ENCODE measurements at places on chromosomes 1 and 21. TPM values are rescaled to one million over a fixed set of nuclear protein-coding genes. Genes with fewer than 3 reads are reported as not detected.

DNA sequence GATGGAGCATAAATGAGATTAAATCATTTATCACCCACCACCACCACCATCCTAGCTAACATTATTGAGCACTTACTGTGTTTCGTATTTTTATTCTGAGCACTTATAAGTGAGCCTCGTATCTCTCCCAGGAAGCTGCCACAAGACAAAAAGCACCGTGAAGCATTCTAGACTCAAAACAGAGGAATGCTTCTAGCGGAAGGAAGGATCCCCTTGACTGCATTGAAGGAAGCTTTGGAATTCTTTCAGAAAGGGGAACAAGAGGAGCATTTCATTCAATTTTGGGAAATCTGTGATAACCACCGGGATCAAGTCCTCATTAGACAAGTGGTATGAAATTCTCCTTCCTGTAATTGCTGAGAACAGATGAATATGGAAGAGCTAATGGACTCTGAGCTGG, 66.3 kb downstream of the PTPN14 start:
- no peak for DNase-seq

S100A9 gene
- total RNA-seq = 16.5 TPM

- DNase-seq = no peak
Measured at GRCh38 chr21:14567331-14568279, 21.5 kb upstream of the SAMSN1 start.

DNA sequence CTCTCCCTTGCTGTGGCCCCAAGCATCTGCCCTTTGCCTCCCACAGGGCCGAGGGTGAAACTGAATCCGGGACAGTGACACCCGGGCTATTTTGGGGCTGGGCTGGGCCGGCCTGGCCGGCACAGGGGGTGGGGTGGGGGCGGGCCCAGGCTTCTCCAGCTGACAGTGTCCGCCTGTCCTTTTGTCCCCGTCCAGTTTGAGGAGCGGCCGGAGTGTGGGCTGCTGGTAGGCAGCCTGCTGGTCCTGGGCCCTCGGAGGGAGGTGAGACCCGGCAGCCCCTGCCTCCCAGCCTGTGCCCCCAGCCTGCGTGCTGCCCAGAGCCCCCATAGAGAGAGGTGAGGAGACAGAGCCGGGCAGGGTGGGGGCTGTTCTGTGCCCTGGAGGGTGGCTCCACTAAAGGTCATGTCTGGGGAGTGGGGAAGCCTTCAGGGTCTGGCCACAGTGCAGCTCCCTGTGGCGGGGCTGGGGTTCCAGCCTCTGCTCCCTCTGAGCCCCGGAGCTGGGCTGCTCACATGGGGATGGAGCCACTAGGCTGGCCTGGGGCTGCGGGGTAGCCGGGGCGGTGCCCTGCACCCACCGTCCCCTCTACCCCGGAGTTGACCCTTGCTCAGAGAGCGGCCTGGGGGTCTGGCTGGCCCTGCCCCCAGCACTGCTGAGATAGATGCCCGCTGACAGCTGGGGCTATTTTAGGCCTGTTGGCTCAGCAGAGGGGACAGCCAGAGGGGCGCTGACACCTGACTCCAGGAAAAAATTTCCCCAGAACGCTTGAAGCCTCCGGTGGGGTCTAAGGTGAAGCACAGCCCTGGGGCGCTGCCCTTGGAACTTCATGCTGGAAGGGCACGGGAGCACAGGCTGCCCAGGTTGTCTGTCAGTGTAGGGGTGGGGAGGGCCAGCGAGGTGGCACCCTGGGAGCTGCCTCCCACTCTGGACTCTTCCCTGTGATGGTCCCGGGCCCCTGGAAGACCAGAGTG, at the start of gene OBSCN:
OBSCN (plus strand) TSS at position 194 of the 971 bp plus-strand sequence. CDS start 3,740 bp downstream, outside the sequence.
- DNase-seq = no peak

DNA sequence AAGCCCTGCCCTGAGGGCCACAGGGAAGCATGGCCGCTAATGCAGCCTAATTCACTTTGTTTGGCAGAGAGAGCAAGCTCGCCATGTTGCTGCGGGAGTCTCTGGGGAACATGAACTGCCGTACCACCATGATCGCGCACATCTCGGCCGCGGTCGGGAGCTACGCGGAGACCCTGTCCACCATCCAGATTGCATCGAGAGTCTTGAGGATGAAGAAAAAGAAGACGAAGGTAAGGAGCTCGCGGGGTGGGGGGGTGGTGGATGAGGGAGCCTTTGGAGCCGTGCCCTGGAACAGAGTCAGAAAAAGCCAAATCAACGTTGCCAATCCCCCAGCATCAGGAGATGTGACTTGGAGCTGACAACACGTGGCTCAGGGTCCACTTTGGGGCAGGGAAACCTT, 529.4 kb downstream of the KIF26B start:
- DNase-seq = no peak

PAX7 gene
- 1.5 TPM for total RNA-seq

KIAA1614 gene
- total RNA-seq = 9.8 TPM

- no peak for DNase-seq
Measured at GRCh38 chr1:91440847-91441246, 36.2 kb upstream of the HFM1 start.

GPR25 gene
- not detected for total RNA-seq

DNA sequence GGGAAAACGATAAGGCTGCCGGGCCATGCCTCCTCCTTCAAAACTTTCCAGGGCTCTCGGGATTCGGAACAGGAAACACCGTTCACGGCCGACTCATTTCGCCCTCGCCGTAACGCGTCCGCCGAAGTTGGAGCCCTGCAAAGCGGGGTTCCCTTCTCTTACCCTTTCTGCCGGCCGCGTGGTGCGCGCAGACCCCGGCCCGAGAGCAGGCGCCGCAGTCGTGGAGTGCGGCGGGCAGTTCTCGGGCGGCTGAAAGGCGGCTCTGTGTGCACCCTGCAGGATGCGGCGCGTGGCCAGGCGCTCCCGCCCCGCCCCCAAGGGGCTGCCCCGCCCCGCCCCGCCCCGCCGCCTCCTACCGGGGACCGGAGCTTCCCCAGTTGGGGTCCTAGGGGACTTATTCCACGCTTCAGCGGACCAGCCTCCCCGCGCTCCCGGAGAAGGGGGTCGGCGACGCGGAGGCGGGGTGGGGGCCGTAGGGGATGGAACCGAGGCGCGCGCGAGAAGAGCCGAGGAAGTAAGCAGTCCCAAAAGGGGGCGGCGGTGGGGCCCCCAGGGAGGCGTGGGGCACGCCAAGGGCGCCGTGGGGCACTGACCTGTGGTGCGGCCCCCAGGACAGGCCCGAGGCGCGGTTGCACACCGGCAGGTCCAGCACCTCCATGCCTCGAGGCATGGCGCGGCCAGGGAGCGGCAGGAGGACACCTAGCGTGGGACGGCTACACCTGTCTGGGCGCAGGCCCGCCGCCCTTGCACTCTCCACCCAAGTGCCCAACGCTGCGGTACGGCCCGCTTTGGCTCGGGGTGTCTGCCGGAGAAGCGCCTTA, at the start of gene MCOLN2:
MCOLN2 (minus strand) TSS at position 268 of the 821 bp plus-strand sequence; CDS start at position 27, 241 bp downstream.
- peak; percentile 68 for DNase-seq

TENT5C gene
- total RNA-seq = 15.3 TPM

GRCh38 chr1:214432245-214432644, 119.2 kb downstream of the PTPN14 start:
- no peak for DNase-seq

DNA sequence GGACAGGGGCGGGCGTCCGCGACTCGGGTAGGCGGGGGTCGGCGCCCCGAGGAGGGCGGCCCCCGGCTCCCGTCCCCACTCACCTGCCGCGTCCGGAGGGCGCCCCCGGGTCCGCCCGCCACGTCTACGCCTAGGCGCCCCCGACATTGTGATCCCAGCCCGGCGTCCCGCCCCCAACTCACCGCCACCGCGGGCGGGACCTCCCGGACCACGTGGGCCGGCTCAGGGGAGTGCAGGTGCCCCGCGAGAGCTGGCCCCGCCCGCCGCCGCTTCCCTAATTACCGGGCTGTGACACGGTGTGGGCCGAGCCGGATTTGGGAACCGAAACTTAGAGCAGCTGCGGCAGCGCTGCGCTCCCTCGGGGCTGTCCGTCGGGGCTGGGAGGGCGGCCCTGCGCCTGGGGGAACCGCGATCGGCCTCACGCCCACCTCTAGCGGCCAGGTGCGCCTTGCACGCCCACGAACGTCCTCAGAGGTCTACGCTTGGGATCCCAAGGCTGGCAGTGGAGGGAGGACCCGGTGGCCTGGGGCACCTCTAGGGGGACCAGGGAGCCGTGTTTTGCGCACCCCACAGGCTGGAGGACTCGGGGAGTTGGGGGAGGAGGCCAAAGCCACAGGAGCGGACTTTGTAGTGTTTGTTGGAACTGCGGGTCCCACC, 521 bp upstream of the NADK start:
- no peak for DNase-seq

DNA sequence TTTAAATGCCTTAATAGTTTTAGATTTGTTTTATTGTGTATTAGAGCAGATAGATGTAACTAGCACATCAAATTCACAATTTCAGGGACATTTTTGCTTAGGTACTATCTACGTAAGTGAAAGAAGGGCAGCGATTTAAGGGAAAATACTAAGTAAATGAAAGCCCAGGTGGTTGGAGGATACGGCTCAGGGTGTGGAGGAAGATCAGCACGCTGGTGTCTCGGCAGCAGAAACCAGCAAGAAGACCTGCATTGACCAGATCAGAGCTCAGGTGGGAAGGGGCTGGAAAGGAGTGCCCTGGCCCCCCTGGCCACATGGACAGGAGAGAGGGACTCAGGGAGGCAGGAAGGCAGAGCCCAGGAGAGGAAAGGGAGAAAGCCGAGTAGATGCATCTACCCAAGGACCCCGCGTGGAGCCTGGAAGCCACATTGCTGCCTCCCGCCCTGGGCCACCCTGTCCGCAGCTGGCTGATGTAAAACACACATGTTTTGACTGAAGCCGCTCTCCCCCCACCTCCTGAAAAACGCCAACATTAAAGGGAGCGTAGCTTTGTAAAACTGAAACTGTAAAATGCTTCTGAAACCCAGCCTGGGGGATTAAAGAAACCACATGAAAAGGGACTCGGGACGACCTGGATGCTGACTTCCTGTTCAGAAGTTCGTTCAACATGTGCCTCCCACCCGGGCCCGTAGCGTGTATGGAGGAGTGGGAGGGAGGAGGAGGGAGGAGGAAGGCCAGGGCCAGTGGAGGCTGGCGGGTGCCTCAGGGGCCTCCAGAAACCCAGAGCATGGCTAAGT, 72.6 kb upstream of the TARDBP start:
- DNase-seq = no peak

DNA sequence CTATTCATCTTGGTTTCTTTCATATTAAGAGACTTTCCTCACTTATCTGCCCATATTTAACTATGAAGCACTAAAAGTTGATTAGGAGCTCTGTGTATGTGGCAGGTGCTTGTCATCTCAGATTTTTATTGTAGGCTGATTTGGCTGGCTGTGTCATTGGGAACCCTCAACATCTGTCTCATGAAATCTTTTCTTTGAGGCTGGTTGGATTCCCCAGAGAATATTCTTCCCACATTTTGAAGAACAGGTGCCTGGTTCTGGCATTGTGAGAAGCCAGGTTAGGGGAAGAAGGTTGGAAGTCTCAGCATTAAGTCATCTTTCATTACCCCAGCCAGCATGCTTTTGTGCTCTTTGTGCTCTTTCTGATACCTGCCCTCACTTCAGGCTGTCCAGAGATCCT, 37.1 kb downstream of the EEIG2 start:
- DNase-seq = no peak

DNA sequence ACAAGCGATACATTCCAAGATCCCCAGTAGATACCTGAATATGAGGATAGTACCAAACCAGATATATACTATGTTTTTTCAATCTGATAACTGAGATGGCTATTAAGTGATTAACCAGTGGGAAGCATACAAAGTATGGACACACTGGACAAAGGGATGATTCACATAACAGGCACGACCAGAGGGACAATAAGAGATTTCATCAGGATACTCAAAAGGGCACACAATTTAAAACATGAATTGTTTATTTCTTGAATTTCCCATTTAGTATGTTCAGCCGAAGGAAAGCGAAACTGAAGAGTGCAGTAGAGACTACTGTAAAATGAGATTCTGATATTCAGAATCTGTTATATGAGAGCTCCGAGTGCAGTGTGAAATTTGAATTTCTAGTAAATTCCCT, 10.6 kb downstream of the ZZZ3 start:
- DNase-seq = peak; percentile 6

Measured in spinal cord (tissue), 10 donors.